DMS53 (cell line): ENCODE measurements at places on chromosomes 7 and 10.

DNA sequence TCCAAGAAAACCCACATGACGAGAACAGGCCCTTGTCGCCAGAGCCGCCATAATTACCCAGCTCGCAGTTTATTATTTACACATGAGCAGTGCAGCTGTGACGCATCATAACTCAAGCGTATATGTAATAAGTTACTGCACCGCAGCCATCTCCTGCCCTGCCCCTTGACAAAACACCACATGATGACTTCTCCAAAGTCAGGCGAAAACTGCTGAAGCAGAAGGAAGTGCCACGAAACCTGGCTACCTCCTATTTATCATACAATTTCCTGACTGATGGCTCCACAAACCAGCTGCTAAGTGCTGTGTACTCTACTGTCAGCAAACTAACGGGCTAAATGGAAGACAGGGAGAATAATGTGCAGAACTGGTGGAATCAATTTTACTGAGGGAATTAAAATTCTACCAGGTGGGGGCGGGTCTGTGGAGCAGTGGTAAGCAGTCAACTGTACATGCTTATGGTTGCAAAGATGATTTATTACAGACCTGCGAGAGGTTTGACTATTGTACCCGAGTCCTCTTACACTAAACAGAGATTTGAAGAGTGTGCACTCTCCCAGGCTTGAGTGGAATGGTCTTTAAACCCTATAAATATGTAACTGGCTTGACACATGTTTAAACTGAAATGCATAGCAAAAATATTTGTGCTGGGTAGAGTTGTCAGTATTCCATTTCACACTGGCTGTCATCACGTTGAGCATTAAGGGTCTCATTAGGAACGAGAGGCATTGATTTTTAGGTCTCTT, 156.0 kb downstream of the GLI3 start:
- no peak for DNase-seq

GRCh38 chr7:1694611-1695511, 24.8 kb downstream of the ELFN1 start:
- DNase-seq = peak; percentile 41

DNA sequence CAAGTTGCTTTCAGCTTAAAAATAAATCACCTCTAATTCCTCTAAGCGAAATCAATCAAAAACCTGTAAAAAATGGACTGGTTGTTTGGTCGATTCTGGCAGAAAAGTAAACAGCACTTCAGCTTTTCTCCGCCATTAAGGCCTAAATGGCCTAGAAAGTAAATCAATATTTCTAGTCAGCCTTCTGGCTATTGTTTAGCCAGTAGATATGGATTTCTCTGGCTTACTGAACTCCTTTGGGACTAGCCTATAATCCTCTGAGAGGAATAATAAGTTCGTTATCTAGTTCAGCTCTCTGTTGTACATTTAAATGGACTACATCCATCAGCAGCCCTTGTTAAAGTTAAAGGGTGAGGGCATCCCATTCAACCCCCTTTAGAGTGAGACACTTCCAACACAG, 400.1 kb upstream of the ETV1 start:
- DNase-seq = no peak

GRCh38 chr10:77969114-77969513, 42.6 kb upstream of the DLG5 start:
- DNase-seq = no peak

DNA sequence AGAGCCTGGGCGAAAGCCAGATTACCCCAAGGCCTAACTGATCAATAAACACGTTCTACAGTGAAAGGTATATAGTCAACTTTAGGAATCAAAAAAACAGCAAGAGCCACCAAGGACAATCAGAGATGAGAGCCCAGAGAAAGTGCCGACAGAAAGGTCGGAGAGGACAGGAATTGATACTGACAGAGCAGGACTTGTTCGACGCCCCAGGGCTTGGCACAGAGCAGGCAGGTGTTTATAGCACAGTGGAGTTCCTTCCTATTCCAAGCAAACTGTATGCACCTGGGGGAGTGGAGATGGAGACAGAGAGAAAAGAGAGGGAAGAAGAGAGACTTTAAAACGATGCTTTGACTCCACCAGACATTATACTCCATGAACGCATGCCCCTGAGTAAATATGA, 39.5 kb downstream of the PPP1R3C start:
- DNase-seq = no peak

DNA sequence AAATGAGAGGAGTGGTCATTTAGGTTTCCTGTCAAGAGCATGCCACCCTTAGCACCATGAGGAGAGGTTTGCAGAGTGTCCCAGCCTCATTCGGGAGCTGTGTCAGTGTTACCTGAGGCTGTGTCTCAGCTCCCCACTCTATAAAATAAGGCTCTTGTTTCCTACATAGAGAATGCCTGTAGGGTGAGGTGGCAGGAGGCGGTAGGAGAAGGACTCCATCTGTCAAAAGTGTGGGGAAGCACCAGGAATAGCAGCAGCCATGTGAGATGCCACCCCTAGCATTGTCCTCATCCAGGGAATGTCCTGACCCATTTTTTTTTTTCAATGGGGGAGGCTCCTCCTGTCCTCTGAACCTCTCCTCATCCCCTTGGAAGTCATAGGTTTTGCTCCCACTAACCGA, 451.2 kb downstream of the PLXNA4 start:
- DNase-seq = no peak

- no peak for DNase-seq
These were observed 425.6 kb downstream of the PLXNA4 start for GRCh38 chr7:132150711-132151110.

DNA sequence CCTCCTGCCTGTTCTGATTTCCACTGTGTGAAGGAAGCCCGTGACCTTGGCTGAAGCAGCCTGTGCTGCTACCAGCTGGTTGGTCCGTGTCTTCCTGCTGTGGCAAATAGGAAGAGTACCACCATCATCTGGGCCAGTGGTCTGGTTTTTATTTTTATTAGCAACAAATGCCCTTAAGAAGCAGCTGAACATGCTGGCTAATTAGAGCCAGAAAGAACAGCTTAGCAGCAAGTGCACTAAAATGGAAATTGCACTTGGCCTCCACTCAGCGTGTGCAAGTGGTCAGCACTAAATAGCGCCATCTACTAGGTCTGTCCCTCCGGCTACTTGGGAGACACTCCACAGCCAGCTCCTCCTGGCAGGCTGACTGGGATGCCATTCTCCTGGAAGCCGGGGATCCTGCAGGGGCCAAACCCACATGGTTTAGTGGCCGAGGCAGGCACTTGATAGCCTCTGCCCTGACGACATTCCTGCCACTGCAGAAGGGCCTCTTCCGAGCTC, 690.3 kb upstream of the FOXK1 start:
- DNase-seq = no peak

GRCh38 chr7:158343936-158344455, 243.6 kb downstream of the PTPRN2 start:
- no peak for DNase-seq

DNA sequence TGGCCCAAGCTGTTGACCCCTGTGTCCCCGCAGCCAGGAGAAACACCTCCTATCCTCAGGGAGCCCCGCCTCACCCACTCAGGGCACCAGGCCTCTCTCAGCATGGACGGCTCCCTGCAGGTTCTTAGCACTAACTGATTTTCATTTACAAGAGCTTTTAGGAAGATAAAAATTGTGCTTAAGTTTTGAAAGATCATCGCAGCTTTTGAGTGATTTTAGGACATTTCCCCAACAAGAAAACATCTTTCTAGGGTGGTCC, 22.1 kb downstream of the EBF3 start:
- DNase-seq = no peak

GRCh38 chr7:95491634-95492314, 6.0 kb downstream of the ASB4 start:
- DNase-seq = peak; percentile 73

- no peak for DNase-seq
These were observed 45.8 kb downstream of the HDAC9 start for GRCh38 chr7:18541181-18541870.

GRCh38 chr10:77962350-77963146, 36.0 kb upstream of the DLG5 start:
- no peak for DNase-seq

- DNase-seq = no peak
These were observed 52.2 kb downstream of the LRGUK start for GRCh38 chr7:134179036-134180011.

DNA sequence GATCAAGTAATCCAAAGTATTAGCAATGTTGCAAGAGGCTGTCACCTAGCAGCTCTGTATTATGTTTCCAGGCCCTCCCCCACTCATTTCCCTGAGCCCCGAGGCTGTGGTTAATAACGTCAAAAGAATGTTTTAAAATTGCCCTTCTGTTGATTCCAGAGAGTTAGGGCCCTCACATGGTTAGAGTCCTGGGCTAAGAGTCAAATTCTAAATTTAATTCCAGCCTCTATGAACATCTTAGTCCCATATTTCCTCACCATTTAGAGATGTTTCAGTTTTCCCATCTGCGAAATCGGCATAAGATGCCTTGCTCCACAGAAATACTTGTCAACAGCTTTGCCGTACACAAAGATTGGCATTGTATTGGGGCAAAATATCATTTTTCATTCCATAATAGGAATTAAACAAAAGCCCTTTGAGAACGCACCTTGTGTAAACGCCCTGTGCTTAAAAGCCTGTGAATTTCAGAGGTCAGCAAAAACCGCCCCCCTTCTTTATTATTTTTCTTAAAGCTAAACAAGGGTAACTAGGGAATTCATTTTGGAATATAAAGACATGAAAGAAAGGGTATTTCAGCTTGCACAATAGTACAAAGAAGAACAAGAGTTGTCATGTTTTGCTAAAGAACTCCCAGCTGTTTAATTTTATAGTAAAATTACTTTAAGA, 135.8 kb downstream of the ARID5B start:
- DNase-seq = peak; percentile 36

DNA sequence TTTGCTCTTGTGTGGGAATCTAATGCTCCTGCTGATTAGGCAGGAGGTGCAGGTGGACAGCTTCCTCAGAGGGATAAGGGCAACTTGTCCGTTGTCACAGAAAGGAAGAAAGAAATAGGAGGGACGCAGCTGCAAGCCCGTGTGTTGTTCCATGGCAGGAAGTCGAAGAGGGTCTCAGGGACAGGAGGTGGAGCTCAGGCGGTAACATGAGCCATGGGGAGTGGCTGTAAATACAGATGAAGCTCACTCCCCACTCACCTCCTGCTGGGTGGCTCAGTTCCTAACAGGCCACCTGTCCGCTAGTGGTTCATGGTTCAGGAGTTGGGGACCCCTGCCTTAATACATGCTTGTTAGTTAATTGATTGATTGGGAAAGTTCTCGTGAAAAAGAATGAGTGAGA, 101.7 kb upstream of the SFMBT2 start:
- no peak for DNase-seq

GRCh38 chr7:157027568-157028198, 17.2 kb upstream of the MNX1 start:
- no peak for DNase-seq

DNA sequence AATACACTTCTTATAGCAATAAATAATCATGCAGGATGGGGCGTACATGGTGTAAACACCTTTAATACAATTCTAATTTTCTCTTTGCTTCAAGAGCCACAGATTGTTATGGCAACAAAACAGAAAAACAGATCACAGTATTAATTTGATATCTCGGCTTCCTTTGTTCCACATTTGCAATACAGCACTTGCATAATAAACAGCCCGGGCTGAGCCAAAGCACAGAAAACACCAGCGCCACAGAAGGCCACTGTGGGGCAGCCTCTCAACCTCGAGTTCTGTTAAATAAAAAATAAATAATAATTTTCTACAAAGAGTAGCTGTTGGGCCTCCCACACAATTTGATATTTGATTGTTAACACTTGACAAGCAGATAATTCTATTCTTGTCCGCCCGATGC, 255.9 kb downstream of the USP6NL start:
- no peak for DNase-seq

- DNase-seq = peak; percentile 17
These were observed 244.4 kb downstream of the TNS3 start for GRCh38 chr7:47337531-47337930.

- no peak for DNase-seq
These were observed 495.2 kb downstream of the TCERG1L start for GRCh38 chr10:130816116-130816901.

DNA sequence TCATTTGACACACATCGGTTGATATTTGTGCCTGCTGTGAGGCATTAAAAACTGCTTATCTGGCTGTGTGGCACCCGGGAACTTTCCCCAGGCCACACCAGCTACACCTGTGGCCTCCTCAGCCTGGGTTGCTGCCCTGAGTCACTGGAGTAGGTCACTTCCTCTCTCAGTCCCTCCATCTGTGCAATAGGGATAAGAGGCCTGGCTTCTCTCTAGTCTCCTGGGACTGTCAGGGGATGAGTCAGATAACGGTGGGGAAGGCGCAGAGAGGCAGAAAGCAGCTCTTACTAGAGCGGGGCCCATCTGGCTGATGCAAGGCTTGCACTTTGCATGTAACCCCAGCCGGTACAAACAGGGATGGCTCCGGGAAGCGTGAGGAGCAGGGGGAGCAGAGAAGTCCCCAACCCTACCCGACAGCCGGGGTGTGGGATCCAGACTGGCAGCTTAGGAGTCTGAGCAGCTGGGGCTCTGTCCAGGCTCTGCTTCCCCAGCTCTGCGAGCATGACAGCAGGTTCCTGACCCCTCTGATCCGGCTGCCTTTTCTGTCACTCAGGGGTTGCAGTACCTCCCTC, 34.0 kb downstream of the DNAJB12 start:
- peak; percentile 99 for DNase-seq

DNA sequence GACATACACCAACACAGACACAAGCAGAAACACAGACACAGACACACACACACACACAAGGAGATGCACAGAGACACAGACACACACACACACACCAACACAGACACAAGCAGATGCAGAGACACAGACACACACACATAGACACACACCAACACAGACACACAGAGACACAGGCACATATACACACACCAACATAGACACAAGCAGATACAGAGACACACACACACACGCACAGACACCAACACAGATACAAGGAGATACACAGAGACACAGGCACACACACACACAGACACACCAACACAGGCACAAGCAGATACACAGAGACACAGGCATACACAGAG, 347.2 kb upstream of the KLF6 start:
- no peak for DNase-seq

- peak; percentile 67 for DNase-seq
These were observed 25.8 kb downstream of the FBXL13 start for GRCh38 chr7:103048833-103049232.

- no peak for DNase-seq
These were observed 257.0 kb upstream of the ZNF32 start for GRCh38 chr10:43905512-43906236.

- no peak for DNase-seq
These were observed 25.9 kb downstream of the OAT start for GRCh38 chr10:124392626-124393342.
